ENCODE measurements at places on chromosomes 4 and X.

DNA sequence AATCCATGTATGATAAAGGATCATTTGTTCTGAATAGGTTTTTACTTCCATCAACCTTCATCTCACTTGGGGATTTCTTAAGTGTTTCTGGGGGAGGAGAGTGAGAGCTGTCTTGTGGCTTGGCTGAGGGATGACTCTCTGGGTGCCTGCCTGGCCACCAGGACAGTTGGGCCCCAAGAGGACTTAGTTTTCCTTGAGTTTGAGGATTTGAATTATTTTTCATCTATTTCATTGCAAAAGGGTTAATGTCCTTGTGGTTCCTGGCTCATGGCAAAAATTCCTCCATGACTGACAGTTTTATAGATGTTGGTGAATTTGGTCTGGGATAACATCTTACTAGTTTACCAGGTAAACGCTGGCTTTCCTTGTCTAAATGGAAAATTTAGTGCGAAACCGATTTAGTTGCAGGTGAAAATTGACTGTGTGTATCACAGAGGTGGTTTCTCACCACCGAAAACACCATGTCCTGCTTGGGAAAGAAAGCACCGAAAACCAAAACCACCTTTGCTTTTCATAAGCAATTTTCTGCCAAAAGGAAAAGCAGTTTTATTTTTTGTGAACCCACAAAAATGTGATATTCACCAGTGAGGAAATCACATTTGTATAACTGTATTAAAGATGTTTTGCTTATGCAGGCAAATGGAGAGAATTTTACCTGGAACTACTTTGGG is 331.3 kb upstream of the SFRP2 start:
- DNase-seq: no peak

DNA sequence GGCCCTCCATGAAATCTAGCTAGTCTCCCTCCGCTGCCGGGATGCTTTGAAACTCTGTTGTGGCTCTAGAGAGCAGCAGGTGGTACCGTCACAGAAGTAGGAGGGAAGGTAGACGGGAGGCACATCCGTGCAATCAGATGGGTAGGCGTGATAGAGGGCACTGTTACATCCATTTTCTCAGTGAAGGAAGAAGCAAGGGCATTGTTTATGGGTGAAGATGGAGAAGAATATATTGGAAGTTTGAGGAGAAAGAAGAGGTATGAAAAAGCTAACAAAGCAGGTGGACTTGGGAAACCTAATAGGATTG is 1.3 kb downstream of the ANAPC4 start:
- no peak for DNase-seq

- DNase-seq: no peak
Observed at GRCh38 chr4:37802068-37802666, 24.3 kb upstream of the PGM2 start.

DNA sequence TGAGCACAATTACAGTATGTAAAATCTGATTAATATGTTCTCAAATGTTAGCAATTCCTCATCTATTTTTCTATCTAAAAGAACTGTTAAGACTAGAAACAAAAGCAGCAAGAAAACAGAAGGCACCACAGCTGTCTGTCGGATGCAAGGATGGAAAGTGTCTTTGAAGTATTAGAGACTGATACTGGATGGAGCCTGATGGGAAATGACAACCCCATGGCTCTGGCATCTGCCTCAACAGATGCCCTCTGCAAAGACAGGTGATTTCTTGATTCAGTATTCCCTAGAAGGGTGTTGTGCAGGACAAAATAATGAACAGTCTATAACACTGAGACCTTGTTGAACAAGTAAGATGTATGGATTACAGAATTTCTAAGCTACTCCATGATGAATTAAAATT is 19.7 kb downstream of the LRCH2 start:
- no peak for DNase-seq

GRCh38 chrX:102652031-102652688 is 877 bp downstream of the GPRASP1 start:
- DNase-seq: no peak

- no peak for DNase-seq
Observed at GRCh38 chrX:100363896-100364295, 46.2 kb downstream of the PCDH19 start.

DNA sequence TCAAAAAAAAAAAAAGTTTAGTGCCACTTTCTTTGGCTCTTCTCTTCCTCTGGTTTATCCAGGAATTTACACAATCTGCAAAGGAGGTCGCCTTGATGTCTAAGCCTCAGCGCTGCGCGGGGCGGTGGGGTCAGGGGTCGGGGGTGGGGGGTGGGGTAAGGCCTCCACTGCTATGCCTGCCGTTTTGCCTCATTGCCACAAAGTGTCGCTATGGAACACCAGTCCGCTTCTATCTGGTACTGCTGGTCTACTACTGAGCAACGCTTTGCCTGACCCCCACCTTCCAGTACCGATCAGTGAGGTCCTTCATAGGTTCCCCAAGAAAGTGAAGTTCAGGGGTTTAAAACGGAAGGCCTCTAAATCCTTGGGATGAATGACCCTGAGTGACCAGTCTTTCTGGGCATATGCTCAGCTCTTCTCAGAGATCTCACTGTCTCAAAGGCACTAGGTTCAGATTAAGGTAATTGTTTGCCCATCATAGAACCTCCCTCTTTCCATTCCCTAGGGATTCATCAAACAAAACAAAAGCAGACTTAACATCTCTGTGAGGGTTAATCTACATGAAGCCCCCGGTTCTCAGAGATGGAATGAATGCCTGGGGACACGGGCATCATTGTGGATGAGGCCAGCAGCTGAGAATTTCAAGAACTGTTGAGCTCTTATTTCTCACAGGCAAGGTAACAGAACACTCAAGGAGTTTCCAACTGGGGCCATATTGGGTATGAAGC is 16.9 kb upstream of the TSR2 start:
- no peak for DNase-seq

DNA sequence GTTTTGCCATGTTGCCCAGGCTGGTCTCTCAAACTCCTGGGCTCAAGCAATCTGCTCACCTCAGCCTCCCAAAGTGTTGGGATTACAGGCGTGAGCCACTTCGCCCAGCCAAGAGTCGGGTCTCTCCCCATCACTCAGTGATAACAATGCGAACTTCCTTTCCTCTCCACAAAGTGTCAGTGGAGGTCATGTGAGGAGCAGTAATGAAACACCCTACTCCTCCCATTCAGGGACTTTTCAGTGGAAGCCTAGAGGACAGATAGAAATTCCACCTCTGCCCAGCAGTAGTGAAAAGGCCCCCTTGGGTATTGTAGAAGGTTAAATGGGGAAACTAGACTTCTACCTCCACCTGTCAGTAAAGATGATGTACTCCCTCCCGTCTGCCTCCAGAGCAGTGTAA is 141.9 kb upstream of the STK26 start:
- no peak for DNase-seq
